Activated CD4-positive, alpha-beta T cell treated with anti-CD3 and anti-CD28 coated beads, Interleukin-2, amount 10 ng/mL, durations not matched to agents 7 days and 5 days (primary cell): ENCODE measurements at places on chromosomes 13 and 19.

- no peak for DNase-seq
Observed at GRCh38 chr19:49712397-49712859, 21.5 kb downstream of the CPT1C start.

DNA sequence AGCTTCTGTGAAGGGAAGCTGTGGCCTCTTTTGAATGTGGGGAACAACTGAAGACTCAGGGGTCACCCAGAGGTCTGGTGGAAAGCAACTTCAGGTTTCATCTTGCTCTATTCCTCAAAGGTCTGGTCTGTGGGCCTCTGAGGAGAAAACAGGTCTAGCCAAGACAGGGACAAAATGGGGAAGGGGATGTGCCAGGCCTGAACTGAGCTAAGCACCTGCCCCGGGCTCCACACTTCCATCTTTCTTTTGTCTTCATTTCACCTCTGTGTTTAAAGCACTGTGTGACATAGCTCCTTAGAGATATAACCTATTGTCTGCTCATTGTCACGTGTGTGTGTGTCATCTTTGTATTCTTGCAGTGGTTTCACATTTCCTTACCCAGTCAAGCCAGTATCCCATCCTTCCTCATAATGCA, 19.9 kb upstream of the GDF15 start:
- DNase-seq: no peak

DNA sequence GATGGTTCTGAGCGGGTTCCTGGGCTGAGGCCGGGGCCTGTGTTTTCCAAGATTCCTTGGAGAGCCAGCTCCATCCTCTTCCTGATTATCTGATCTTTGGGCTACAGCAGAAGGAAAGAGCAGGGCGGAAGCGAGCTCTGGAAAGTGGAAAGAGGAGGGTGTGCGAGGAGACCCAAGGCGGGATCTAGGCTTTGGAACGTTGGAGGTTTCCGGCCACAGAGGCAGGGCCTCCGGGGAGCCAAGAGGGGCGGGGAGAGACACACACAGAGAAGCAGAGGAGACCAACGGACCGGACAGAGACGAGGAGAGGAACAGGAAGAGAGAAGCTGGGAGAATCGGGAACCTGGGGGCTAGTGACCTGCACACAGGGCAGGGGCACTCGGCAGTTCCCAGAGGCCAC, at the start of gene CLEC11A:
CLEC11A (plus strand) TSS at position 296 of the 400 bp plus-strand sequence. CDS start 162 bp downstream, outside the sequence.
- DNase-seq: no peak

GRCh38 chr13:83666141-83666540, 216.1 kb downstream of the SLITRK1 start:
- DNase-seq: no peak

GRCh38 chr13:93450191-93450621, 223.6 kb downstream of the GPC6 start:
- DNase-seq: no peak

- no peak for DNase-seq
Observed at GRCh38 chr19:50854636-50855410, at the start of gene KLK3. KLK3 (plus strand) TSS chr19:50854915; CDS start chr19:50854956, 41 bp downstream.

- DNase-seq: no peak
Observed at GRCh38 chr13:24644036-24644435, 36.2 kb upstream of the ATP12A start.

GRCh38 chr13:98339684-98340425, 162.8 kb upstream of the RNF113B start:
- DNase-seq: no peak
